ENCODE measurements at places on chromosomes 1 and 21.

GRCh38 chr1:29736582-29737188, 500.4 kb downstream of the PTPRU start:
- no peak for DNase-seq

GRCh38 chr1:34786521-34787325, 5.7 kb downstream of the GJB3 start:
- peak; percentile 34 for DNase-seq

DNA sequence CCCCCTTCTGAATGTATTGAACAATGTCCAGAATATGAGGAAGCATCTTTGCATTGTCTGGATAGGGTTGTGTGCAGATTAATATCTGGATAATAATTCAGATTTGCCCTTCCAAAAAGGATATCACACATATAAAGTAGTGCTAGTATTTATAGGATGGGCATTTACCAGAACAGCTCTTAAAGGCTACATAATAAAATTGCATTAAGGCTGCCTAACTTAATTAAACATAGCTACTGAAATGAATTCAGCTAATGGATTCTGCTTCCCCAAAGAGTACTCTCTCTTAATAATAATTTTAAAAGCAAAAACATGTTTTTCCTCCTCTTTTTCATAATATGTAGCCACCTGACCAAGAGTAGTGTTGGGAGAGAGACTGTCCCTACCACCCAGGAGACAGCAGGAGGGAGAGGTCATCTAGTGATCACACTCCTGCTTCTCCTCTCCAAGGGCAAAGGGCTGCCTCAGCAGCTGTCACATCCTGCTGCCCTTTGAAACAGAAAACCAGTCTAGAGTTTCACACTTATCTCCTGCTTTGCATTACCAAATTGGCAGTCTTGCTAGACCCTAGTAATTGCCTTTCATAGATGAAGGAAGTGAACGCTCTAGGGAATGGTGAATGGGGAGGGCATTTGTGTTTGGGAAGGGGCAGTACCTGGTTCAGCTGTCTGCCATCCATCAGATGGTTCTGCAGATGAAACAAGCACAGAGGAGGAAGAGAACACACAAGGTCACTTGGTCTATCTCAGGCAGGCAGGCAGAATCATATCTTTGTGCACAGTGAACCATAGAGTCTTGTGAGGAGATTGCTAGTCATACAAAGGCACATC, 29.3 kb upstream of the DDAH1 start:
- DNase-seq = no peak

- DNase-seq = no peak
Measured at GRCh38 chr1:208637181-208637580, 393.0 kb upstream of the PLXNA2 start.

DNA sequence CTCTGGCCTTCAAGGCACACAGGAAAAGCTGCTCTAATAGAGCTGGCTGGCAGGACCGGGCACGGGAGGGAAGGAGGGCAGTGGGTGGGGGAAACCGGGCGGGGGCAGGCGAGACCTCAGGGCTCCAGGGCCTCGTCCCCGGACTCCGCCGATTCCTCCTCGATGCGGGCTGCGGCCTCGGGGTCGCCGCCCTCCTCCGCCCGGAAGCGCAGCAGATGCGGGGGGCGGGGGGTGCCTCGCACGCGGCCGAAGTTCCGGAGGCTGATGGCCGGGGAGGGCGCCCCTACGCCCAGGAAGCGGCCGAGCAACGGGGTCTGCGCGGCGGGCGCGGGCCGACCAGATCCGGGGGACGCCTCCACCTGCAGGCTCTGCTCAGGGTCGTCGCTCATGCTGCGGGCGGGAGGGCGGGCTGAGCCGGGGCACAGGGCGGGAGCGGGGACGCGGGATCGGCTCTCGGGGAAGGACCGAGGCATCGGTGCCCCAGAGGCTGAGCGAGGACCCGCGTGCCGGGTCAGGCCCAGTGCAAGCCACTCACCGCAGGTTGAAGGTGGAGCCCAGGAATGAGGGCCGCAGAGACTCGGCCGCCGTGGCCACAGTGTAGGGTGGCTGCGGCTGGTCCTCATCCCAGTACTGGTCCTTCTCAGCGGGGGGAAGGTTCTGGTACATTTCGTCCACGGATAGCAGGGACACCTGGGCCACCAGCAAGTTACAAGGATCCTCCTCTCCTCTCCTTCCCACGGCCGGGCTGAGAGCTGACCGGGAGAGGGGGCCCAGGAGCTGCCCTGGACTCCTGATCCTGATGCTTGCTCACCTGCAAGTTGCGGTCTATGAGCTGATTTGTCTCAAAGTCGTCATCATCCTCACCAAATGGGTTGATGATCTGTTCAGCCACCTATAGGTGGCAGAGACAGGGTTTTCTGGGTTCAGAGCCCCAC, 3.6 kb downstream of the BEST4 start:
- peak; percentile 16 for DNase-seq

DNA sequence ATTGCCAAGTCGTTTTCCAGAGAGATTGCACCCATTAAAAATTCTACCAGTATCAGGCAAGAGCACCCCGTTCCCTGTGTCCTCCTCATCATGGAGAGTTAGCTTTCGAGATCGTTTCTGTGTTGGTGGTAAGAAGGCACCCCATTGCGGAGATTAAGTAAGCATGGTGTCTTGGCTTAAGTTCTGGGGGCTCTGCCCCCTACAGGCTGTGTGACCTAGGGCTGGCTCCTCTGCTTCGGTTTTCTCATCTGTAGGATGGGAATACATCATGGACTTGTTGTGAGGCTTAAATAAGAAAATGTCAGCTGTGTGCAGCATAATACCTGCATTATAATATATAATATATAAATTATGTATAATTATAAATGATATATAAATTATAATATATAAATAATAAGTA, 36.8 kb upstream of the TENT5C start:
- DNase-seq = no peak
